Sigmoid colon (tissue), 7 donors: ENCODE measurements at places on chromosomes 1 and 21. TPM values are rescaled to one million over a fixed set of nuclear protein-coding genes. Genes with fewer than 3 reads are reported as not detected.

The MXRA8 gene
- 78.8 TPM for total RNA-seq

DNA sequence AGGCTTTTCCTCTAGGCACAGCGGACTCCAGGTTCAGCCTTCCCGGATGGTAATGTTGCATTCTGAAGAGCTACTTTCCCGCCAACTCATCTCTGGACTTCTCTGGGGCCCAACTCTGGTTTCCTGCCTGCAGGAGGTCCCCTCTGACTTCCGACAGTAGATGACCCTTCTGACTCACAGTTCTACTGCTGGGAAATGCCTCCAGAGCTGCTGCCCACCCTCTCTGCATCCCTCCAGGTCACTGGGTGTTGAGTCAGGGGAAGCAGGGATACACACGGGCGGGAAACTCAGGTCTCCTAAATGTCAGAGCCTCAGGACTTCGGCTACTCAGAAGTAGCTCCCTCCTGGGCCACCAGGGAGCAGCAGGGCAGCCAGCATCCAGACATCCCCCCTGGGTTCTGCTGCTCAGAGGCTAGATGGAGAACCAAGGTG, 2.1 kb upstream of the KIF21B start:
- DNase-seq = no peak

The ADAMTS1 gene
- 116 TPM for total RNA-seq

DNA sequence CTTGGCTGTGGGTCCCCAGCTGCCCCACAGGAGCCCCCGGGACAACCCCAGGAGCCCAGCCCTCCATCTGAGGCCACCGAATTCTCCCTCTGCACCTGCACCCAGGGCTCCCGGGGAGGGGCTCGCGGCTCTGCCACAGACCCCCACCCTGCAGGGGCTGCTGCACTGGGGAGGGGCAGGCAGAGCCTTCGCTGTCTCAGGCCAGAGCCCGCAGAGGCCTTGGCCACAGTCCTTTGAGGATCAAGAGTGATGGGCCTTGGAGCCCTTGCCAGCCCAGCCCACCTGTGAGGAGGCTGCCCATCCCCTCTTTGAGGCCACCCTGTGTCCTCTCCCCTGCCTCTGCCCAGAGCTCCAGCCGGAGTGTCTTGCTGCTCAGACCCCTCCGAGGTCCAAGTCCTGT, 6.5 kb downstream of the PERM1 start:
- DNase-seq = no peak

DNA sequence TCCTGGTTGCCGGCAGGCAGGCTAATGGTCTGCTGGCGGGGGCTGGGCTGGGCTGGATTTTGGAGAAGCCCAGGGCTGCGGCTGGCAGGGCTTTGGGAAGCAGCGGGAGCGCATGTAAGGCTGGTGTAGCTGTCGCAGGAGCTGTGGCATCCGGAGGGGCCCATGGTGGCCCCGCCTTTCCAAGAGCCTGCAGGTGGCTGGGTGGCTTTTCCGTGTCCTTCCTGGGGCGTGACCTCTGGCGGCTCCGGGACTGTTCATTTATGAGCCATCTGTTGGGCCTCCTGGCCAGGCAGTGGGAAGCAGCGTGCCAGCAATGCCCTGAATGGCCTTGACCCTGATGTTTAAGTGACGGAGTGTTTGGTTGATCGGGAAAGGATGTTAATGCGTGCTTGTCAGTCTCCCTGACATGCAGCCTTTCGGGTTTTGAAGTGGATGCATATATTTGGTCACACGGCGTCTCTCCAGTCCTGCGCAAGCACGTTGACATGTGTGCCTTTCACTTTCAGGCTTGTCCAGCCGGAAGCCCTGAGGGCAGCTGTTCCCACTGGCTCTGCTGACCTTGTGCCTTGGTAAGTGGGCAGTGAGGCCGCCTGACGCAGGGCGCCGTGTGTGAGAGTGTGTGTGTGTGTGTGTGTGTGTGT, 38.5 kb downstream of the AGPAT3 start:
- peak; percentile 65 for DNase-seq

The VTCN1 gene
- total RNA-seq = not detected

DNA sequence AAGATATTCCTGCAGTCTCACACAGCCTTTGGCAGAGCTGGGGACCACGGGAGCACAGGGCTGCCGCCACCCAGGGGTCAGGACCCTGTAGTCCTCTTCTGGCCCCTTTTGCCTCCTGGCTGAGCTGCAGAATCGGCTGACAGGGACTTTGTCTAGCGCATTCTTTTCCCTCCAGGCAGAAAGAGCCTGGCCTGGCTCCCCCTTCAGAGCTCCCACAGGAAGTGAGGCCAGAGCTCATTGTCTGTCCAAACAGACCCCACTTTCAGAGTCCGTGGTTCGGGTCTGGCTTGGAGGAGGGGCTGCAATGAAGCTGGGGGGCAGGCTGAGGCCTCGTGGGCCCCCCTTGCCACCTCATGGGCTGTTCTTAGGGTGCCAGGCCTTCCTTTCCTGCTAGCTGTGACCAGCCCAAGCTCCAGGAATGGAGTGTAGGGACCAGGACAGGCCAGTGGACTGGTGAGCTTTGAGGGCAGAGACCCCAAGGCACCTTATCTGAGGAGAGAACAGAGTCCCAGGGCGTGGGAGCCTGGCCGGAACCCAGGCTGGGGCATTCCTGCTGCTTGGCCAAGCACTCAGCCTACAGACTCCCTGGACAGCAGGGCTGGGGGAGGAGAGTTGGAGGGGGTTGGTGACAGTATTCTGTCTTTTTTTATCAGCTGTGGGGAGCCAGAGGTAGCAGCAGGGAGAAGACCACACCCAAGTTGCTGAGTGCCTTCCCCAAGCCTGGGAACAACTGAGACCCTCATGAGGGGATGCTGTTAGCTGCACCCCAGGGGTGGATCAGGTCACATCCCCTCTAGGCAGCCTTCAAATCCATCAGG, 4.7 kb downstream of the CELSR2 start:
- no peak for DNase-seq
